ENCODE measurements at places on chromosomes 6 and 20.

DNA sequence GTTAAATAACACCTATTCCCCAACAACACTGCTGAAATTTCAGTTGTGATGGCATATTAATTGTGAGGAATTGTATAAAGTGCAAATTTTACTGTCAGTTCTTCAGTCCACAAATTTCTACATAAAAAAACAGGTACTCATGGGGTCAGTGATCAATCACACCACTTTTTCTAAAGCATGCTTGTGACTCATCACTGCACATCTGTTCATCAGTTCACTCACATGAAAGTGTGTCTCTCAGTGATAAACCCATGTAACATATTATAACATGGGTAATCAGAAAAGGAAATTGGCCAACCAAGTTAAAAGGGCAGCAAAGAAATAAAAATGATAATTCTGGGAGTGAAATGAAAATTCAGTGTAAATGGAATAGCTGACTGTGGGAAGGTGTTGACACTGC lies 234.7 kb upstream of the FKBP1C start:
- DNase-seq, result no peak

GRCh38 chr6:11042025-11042749 lies 1.9 kb downstream of the ELOVL2 start:
- no peak for DNase-seq

DNA sequence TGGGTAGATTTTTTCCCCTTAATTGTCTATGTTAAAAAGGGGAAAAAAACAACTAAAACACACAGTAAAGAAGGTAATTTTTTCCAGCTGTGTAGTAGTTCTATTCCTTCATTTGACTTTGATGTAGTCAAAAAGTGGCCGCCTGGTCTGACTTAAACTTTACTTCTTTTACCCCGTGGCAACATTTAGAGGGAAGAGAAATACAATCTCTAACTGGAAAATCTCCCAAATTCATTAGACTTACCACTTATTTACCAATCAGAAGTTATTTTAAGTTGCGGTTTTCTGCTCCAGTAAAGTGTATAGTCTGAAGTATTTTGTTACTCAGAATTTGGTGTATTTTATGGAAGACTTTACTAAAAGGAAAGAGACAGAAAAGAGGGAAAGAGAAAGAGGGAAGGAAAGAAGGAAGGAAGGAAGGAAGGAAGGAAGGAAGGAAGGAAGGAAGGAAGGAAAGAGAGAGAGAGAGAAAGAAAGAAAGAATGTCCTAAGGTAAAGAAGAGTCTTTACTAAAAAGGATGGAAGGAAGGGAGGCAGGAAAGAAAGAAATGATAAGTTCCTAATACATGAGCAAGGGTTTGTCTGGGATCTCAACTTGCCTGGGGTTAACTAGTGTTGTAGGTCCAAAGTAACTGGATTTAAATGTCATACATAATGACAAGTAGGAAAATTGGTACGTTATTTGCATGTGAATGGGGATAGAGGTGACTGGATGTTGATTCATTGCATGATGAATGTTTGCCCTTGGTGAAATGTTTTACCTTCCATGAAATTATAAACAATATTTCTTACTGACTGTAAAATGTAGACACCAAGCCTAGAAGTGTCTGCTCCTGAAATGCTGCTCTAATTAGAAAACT lies 135.1 kb downstream of the SAMD5 start:
- DNase-seq, result no peak

DNA sequence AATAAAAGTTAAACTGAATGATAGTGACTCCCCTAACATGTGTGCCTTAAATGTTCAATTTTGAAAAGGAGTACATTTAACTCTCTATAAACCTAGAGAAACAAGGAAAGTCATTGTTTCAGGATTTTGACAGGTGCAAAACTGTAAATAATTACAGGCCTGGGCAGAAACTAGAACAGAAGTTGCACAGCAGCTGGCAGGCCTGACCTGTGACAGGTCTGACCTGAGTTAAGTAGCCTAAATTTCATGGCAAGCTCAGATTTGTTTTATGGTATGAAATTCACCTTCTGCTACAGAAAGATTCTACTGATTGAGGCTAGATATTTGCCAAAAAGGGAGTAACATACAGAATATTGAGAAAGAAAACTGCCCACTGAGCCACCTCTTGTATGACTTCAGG lies 166.1 kb downstream of the CDKAL1 start:
- no peak for DNase-seq

DNA sequence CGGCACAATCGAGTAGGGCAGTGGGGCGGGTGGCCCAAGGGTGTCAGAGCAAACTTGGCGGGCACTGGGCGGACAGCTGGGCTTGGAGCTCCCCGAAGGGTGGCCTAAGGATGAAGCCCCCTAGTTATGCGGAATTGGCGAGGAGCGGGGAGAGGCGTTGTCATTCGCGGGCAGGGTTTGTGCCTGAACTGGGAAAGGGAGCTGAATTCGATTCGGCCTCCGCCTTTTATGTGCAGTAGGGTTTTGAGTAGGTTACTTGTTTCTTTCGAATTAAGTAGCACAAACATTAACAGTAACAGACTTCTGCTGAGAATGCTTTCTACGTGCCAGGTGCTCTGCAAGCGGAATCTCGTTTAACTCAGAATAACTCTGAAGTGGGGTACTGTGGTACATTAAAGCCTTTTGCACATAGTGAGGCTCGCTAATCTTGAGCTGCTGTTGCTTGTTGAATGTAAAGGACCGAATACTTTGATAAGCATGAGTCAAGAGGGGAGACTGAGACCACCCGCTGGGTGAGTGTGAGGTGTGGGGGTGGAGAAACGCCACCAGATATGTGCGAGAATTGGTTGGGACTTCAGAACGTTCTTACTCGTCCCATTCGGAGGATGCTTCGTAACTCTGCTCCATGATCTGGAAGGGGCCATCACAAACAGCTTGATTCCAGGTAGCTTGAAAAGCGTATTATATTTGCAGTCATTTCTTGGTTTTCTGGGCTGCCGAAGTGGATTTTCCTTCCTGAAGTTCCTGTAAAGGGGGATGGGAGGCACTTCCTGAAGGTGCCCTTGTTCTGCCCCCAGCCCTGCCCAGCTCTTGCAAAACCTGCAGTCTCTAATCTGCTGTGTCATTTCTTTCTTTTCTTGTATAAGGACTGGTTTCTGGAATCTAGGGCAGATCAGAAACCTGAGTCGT lies 833 bp downstream of the RAB5IF start:
- peak; percentile 78 for DNase-seq

DNA sequence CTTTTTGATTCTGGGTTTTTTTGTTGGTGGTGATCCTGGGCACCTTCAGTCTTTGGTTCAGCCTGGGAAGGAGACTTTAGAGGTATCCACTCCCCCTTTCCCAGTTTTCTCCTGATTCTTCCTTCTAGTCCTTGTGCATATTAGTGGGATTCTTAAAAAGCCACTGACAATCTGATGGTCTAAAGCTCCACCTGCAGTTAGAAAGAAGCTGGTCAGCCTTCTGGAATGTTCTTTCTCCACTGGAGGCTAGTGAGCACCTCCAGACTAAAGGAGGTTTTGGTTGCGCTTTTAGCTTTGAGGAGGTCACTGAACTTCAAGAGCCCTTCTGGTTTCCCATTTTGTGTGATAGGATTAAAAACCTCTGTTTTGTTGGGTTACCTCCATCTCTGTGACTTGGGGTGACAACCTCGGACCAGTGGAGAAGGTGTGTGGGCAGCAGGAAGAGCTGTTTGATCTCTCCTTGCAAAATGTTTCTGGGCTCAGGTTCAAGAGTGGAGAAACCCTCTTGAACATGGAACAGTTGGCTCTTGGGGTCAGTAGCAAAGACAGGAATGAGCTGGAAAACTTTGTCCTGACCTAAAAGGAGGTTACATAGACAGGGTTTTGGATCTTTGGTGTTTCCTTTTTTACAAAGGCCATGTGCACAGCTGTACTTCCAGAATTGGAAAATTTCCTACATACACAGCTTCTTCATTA lies 29.0 kb downstream of the JARID2 start:
- no peak for DNase-seq

GRCh38 chr6:25320459-25320858 lies 41.3 kb downstream of the CARMIL1 start:
- DNase-seq, result no peak

GRCh38 chr6:134217105-134217797 lies 100.7 kb downstream of the SGK1 start:
- DNase-seq, result no peak

DNA sequence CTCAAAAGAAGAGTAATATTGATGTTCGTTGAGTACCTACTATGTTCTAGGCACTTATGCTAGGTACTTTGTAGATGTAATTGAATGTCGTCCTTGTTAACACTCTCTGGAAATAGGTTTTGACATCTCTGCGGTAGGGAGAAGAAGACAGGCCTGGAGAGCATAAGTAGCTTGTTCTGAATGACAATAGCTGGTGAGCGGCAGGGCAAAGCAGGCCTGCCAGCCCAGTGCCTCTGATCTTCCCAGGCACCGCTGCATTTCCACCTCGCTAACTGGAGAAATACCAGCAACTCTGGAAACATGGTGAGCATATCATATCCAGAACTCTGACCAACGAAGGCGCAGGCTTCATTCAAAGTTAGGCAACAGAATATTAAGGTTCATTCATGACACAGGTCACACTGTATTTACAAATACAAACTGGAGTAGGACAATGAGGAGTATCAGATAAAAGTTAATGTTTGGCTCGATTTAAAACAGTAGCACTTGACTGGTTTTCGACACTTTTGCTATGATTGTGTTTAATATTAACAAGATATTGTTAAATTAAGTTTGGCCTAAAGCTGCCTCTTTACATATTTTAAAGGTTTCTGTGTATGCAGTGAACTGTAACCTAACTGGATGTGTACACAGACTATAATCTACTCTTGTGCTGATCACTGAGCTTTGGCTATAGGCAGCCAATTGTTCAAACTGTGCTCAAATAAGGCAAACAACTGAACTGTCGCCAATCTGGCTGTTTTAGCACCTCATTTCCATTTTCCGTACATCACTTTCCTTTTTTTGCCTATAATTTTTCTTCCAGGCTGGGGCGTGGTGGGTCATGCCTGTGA lies 54.1 kb downstream of the PPP1R3G start:
- DNase-seq, result no peak

DNA sequence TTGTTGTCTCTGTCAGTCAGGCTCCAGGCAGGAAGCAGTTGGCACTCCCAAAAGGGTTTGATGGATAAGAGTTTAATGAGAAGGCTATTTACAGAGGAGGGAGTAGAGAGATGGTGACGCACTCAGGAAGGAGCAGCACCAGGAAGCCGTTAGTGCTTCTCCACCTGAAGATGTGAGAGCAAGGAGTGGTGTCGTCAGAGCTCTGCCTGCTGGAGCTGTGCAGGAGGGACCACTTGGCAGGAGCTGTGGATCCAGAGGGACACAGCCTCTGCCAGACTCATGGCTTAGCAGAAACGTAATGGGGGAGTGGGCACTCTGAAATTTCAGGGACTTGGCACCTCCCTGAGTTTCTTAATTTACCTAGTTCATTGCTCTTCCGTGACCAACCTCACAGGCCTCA lies 16.8 kb downstream of the DAAM2 start:
- DNase-seq, result no peak

- no peak for DNase-seq
Measured at GRCh38 chr20:24862186-24862585, 86.9 kb upstream of the CST7 start.
